Frontal cortex (tissue), 4 donors: ENCODE measurements at places on chromosomes 7 and 10.

DNA sequence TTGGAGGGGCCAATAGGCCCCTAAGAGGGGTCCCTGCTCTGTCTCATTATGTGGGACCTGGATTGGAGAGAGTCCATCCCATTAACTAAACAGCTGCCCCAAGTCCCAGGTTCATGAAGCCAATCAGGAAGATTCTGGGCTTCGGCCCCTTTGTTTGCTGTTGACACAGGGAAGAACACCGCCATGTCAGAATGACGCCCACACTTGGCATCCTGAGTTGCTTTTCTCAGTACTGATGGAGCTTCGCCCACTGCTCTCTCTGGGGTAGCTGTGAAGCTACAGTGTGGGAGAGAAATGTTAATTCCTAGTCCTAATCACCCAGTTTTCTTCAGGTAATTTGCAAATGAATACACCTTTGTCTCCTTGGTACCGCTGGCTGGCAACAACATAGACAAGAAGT is 264.7 kb downstream of the GLRX3 start:
- DNase-seq, result no peak

GRCh38 chr10:92729886-92730285 is 40.1 kb downstream of the HHEX start:
- DNase-seq, result no peak

- no peak for DNase-seq
Measured at GRCh38 chr7:158001621-158002320, 585.9 kb downstream of the PTPRN2 start.

GRCh38 chr10:131576341-131577177 is 265.0 kb upstream of the TCERG1L start:
- no peak for DNase-seq

DNA sequence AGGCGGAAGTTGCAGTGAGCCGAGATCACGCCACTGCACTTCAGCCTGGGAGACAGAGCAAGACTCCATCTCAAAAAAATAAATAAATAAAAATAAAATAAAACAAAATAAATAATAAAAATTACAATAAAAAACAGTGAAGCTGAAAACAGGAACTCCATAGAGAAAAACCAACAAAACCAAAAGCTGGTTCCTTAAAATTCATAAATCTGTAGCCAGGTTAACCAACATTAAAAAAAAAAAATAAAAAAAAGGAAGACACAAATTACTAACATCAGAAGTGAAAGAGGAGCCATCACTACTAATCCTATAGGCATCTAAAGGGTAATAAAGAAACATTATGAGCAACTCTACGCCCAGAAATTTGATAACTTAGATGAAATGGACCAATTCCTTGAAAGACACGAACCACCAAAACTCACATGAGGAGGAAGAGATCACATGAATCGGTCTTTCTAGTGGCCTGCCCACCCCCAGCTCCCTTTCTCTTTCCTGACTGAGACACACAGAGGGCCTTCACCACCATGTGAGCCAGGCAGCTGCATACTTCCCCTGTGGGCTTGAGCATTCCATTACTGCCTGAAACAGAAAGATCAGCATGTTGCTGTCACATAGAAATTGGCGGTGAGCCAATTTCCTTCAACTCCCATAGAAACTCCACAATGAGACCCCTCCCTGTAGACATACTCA is 208.7 kb downstream of the MAD1L1 start:
- DNase-seq, result no peak
